CD8-positive, alpha-beta memory T cell (primary cell): ENCODE measurements at places on chromosomes 13 and 19. TPM values are rescaled to one million over a fixed set of nuclear protein-coding genes. Genes with fewer than 3 reads are reported as not detected.

The XAB2 gene
- 47.6 TPM for total RNA-seq

The GNG8 gene
- 9.0 TPM for total RNA-seq

The FIZ1 gene
- total RNA-seq: 25.8 TPM

DNA sequence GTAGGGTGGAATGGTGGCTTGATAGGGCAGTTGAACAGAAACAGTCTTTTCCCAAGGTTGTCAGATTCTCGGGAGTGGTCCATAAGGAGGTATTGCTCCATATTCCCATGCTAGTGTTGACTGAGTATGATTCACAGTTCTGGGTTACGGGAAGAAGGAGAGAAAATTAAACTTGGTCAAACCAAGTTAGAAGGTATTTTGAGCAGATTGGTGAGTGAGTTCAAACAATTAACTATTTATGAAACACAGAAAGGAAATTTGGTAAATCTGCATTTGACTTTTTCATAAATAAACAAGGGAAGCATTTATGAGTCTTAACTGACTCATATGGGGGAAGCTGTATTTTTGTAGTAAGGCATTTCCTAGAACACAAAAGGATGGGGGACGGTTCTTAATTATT is 2419.4 kb downstream of the PCDH9 start:
- DNase-seq: no peak

The GPR183 gene
- total RNA-seq: 62.8 TPM

DNA sequence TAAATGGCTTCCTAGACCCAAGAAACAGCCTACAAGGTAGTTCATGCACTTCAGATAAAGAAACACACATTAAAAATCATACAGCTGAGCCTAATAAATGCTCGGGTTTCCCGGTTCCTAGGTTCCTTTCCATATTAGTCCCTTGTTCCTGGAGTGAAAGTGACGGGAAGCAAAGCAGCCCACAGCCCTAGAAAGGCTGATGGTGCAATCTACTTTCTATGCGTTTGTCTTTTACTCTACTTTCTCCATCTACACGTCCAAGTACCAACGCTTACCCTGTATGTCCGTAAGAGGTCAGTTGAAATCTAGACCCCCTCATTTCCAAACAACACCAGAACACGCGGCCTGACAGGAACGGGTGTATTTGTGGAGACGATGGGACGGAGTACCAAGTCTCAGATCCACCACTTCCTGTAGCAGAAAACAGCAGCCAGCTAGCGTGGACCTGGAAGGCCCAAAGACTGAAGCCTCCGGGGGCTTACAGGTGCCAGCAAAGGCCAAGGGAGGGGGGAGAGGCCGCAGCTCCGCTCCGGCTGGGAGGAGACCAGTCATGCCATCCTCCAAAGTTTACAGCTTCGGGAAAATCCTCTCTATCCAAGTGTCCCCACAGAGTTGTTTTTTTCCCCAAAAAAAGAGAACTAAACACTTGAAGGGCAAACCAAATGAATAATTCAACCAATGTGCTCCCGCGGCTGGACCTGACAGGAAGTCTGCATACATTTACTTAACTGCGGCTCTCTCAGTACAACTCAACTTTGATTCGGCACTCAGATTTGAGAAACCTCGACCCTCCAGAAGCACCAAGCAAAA is 34.1 kb downstream of the STK24 start:
- DNase-seq: no peak

- DNase-seq: no peak
Measured at GRCh38 chr13:60696602-60697001, 299.6 kb downstream of the TDRD3 start.

GRCh38 chr13:98397221-98397620 is 179.7 kb downstream of the STK24 start:
- no peak for DNase-seq

- DNase-seq: no peak
Measured at GRCh38 chr13:111929036-111929616, 137.8 kb upstream of the SOX1 start.

DNA sequence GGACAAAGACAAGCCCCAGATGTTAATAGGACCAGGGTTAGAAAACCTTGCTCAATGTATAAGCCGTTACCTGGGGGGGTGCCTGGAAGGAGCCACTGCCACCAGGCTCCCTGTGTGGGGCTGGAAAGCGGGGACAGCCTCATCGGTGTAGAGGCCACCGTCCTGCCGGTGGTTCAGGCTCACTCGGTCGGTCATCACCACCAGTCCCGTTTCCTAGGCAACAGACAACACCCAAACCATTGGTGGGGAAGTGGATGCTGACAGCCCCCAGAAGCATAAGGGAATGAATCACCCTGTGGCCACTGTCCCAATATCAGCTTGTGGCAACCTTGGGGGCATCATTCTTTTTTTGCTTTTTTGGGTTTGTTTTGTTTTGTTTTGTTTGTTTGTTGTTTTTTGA is 55.8 kb downstream of the CPAMD8 start:
- DNase-seq: no peak

- DNase-seq: peak; percentile 38
Measured at GRCh38 chr19:33390101-33390907, 16.8 kb downstream of the CEBPG start.

- no peak for DNase-seq
Measured at GRCh38 chr13:112735791-112736190, 46.0 kb downstream of the ATP11A start.

DNA sequence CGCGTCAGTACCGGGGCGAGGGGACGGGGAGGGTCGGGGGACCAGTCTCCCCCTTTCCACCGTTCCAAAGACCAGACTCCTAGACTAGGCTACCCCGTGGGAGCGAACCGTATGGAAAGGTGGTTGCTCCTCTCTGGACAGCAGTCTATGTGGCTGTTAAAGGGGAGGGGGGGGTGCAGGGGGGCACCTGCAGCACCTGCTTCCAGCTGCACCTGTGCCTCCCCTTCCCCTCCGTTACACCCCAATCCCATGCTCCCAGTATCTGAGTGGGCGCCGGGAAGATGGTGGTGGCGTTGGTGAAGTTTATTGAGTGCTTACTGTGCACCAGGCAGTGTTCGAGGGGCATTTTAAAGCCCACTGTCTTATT is 557 bp downstream of the ZNF524 start:
- DNase-seq: no peak

- DNase-seq: no peak
Measured at GRCh38 chr13:48411841-48412531, 927 bp downstream of the LPAR6 start.

DNA sequence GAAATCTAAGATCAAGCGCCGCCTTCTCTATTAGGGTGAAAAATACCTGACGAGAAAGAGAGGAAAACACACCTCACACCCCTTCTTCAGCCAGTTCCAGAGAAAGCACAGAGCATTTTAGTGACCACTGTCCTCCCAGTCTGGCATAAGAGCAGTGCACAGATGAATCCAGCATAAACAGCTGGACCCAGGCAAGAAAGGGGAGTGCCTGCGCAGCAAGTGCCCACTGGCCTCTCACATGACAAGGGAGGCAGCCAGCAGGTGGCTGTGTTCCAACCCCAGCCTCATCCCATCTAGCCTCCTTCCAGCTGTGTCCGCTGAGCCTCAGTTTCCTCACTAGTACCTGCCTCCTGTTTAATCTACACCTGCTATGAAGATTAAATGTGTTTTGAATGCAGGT is 8.0 kb downstream of the MED26 start:
- DNase-seq: no peak

GRCh38 chr19:49533551-49534488 is 6.0 kb downstream of the RCN3 start:
- DNase-seq: peak; percentile 88

DNA sequence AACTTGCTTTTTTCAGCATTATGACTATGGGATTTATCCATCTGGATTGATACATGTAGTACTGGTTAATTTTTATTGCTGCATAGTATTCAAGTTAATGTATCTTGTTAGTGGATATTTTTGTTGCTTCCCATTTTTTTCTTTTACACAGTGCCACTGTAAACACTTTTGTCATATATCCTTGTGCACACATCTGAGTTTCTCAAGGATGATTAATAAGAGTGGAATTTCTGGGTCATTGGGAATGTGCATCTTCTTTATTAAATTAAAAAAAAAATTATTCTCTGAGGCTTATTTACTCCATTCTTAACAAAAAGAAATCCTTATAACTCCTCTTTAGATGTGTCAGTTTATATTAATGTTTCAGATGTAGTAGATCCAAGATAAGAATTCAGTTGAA is 27.3 kb downstream of the B3GLCT start:
- no peak for DNase-seq

DNA sequence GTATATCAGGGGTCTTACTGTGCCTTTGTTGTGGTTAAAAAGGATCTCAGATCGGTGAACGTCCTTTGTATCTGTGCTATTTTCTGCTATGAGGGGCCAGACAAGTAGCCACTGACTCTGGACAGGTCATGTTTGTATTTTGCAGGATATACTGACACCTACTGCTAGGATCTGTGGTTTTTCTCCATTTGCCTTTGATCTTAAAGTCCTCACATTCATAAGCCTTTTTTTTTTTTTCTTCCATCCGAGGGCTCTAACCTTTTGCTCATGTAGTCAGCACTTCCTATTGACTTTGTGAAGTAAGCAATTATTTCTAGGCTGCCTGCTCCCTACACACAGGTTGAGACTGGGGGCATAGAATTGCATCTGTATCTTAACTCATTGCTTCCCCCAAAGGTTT is 106.2 kb downstream of the SLITRK5 start:
- no peak for DNase-seq

DNA sequence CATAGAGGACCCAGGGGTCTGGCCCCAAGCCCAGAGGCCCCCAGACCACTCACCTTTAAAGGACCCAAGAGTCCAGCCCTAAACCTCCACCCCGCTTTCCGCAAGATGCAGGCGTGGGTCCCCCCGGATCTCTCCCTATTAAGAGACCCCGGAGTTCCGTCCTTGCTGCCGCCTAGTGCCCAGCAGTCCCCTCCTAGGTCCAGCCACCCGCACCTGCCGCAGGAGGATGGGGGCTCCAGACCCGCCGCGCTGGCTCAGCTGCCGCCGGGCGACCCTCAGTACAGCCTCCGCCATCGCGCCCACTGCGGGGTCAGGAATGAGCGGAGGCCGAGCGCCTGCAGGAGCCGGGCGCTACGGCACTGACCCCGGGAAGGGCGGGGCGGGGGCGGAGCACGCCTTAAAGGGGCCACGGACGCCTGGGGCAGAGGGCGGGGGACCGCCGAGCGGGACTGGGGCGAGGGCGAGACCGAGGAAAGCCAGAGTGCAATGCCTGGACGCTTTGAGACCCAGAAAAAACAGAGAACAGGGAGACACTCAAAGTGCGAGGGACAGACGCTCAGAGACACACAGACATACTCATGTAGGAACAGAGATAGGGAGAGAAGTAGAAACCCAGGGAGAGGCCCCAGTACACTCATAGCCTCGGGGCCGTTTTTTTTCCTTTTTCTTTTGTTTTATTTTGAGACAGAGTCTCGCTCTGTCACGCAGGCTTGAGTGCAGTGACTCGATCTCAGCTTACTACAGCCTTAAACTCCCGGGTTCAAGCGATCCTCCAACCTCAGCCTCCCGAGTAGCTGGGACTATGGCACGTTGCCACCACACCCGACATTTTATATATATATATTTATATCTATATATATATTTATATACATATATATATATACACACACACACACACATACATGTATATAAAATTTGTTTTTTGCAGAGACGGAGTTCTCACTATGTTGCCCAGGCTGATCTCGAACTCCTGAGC is at the start of gene ETHE1:
ETHE1 (minus strand) TSS at position 318 of the 976 bp plus-strand sequence; CDS start at position 294, 24 bp downstream.
- DNase-seq: peak; percentile 53

DNA sequence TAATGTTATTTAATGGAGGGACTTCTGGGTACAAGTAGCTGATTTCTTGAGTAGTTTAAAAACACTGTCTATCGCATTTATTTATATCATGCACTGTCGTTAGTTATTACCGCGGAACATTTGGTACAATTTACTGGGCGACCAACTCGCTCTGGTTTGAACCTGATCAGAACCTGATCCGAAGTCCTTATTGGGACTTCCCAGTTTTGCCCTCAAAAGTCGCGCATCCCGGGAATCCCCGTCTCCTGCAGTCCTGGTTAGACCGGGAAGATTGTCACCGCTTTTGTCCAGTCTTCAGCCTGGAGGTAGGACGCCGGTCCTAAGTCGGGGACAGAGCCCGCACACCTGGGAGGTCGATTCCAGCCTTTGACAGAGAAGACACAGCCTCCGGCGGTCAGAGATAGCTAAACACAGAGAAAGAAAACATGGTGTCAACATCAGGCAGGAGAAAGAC is 694 bp downstream of the CLN5 start:
- no peak for DNase-seq

The CAMSAP3 gene
- 0.24 TPM for total RNA-seq

- DNase-seq: no peak
Measured at GRCh38 chr19:18649371-18650020, 12.7 kb downstream of the KLHL26 start.

The UPK1A gene
- total RNA-seq: not detected

The TBXA2R gene
- 2.4 TPM for total RNA-seq

The ZNF296 gene
- 7.9 TPM for total RNA-seq

DNA sequence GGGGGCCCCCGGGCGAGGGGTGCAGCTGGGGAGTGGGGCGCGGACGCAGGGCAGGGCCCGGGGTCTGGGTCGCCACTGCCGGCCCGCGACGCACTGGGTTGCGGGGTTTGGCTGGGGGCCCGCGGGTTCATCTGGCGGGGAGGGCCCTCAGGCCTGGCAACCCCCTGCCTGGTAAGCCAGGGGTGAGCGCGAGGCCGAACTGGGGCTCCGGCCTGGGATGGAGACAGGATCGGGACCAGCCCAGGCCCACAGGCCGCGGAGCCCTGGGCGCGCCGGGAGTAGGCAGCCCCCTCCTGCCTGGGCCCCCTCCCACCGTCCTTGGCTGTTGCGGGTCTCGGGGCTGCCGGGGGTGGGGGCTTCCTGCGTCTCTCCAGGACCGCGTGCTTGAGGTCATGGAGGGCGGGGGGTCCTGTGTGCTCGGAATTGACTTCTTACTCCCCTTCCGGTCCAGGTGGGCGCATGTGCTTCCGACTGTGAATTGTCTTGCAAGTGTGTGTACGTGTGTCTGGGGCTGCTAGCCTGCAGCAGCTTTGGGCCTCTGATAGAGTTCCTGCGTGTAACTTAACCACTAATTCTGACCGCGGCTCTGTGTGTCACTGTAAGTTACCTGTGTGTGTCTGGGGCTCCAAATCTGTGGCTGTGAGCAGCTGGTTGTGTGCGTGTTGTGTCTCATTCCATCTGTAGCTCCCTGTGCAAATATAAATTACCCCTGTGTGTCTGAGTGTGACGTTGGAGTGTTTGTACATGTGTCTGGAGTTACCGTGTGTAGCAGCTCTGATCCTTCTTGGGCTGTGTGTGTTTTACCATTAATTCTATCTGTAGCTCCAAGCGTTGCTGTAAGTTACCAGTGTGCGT is 751 bp downstream of the GRAMD1A start:
- peak; percentile 86 for DNase-seq

The KISS1R gene
- total RNA-seq: 2.3 TPM

The TMEM86B gene
- total RNA-seq: 8.5 TPM

- DNase-seq: no peak
Measured at GRCh38 chr13:52644108-52644507, 1.9 kb downstream of the HNRNPA1L2 start.

The CLEC11A gene
- 0.31 TPM for total RNA-seq

The SOX21 gene
- total RNA-seq: not detected

DNA sequence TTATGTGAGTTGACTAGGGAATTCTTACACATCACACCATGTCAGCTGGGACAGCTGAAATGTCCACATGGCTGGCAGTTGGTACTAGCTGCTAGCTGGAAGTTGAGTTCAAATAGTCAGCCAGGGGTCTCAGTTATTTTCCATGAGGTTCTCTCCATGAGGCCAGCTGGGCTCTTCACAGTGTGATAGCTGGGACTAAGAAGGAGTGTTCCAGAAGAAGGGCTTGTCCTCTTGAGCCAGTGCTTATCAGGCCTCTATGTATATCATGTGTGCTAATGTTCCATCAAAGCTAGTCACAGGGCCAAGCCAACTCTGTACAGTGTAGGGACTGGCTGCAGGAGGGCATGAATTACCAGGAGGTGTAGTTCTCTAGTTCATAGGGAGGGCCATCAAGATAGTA is 11.8 kb downstream of the USPL1 start:
- no peak for DNase-seq

- DNase-seq: no peak
Measured at GRCh38 chr13:78609464-78610205, 6.3 kb upstream of the POU4F1 start.
